Stimulated activated CD8-positive, alpha-beta memory T cell treated with anti-CD3 and anti-CD28 coated beads, Interleukin-2, amount 100 ng/mL, for 1 hour (primary cell): ENCODE measurements at places on chromosomes 6 and 20.

DNA sequence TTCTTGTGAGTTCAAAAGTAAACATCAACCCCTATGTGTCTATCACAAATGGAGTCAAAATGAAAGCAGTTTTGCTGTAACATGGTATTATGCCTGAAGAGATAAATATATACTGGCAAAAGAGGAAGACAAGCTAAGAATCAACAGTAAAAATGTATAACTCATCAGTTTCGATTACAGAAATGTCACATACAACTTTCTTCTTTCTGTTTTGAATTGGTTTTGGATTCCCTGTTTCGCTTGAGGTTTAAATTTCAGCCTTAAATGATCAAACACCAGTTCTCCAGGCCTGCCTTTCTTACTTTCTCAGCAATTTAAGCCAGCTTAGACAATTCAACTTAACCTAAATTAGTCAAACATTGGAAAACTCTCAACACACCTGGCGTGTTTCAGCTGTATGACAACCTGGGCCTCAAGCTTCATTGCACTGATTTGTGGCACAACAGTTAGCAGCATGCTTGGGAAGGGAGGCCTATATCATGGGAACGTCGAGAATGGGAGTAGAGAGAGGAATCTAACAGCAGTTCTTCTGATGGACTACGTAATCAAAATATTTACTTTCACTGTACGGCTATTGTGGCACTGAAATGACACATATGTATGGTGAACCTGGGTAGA is 51.9 kb upstream of the MARCKS start:
- no peak for DNase-seq

DNA sequence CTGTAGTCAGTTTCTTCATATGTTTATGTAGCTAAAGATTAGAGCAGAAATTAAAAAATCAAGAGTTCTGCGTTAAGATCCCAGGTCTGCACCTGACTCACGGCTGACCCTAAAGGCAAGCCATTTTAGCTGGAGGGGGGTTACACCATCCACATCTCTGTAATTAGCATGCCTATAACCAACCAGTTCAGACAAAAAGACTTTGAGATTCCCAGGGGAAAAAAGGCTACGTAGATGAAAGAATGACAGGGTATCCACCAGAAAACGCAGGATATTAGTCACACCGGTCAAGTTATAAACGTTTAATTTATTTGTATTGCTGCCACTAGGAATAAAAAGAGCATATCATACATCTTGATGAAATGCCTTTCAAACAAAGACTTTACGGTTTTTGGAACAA is 299.1 kb downstream of the FOXC1 start:
- DNase-seq = no peak

GRCh38 chr6:7050004-7050403 is 57.8 kb upstream of the RREB1 start:
- no peak for DNase-seq

GRCh38 chr20:64105846-64106434 is 1.4 kb downstream of the NPBWR2 start:
- no peak for DNase-seq

- DNase-seq = no peak
Observed at GRCh38 chr6:38673397-38674165, 29.4 kb downstream of the GLO1 start.

DNA sequence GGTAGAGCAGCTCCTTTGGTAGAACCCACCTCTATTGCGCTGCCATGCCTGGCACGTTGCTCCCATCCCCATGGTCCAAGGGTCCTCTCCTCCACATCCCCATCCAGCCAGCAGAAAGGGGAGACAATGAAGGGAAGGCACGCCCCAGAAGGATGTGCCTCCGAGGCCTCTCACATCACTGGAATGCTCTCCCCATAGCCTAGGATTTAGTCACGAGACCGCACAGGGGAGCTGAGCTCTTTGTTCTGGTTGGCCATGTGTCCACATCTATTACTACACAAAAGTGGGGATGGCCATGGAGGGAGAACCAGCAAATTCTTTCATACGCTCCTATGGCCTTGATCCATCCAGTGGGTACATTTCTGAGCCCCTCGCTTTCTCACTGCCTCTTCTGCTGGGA is 60.5 kb upstream of the SALL4 start:
- no peak for DNase-seq

GRCh38 chr6:78770765-78771164 is 96.6 kb upstream of the IRAK1BP1 start:
- DNase-seq = no peak

GRCh38 chr6:158786645-158787304 is 32.4 kb downstream of the EZR start:
- no peak for DNase-seq

GRCh38 chr6:148565930-148566663 is 180.7 kb upstream of the UST start:
- no peak for DNase-seq

DNA sequence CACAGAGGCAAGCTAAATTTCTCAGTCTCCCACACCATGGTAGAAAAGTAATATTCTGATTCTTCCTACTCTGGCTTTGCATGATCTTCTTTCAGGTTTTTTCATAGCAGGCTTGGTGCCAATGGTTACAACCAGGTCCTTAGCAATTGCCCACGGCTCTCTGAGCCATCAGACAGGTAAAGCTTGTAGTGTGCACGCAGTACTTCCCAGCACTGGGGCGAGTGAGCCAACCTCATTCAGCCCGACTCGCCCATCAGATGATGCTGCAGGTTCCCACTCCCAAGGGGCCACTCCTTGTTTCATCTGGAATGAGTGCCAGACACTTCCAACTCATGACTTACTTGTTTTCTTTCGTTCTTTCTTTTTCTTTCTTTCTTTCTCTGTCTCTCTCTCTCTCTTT is 78.3 kb downstream of the PERP start:
- no peak for DNase-seq

DNA sequence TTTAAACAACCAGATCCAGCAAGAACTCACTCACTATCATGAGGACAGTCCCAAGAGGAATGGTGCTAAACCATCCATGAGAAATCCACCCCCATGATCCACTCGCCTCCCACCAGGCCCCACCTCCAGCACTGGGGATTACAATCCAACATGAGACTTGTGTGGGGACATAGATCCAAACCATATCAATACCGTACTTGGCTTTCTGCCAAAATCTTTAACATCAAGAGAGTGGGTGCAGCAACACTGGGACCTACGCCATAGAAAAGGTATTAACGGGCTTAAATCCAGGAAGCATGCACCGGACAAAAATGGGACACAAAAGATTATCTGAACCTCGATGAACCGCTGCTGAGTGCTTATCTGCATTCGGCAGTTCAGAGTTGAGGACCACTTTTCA is 322.3 kb upstream of the ARID1B start:
- DNase-seq = no peak

GRCh38 chr6:113385020-113385431 is 472.1 kb upstream of the MARCKS start:
- no peak for DNase-seq

- DNase-seq = no peak
Observed at GRCh38 chr20:51698252-51698651, 69.9 kb downstream of the ATP9A start.

DNA sequence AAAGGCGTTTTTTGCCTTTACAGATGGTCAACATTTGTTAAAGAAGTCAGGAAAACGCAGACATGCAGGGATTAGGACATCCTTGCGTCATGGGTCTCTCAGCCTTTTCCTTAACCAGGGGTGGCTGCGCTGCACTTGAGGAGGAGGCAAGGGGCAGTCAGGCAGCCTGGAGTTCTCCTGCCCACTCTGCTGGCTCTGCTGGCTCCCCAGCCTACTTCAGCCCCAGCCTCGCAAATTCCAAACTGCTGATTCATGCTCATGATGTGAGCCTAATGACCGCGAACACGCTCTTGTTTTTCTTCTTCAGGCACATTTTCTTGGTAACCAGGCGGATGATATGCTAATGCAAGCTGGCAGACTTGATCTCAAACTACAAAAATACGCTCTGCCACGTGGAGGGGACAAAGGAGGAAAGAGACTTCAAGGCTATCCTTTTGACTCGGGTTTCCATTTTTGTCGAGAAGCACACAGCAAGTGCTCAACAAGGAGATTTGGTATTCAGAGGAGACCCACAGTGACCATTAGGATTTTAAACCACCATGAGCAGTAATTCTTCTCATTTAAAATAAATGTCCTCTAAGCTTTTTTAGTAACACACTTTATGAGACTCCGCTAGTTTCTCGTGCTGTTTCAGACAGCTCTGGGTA is 290.3 kb upstream of the STXBP5 start:
- DNase-seq = no peak

GRCh38 chr6:50853939-50854338 is 35.3 kb downstream of the TFAP2B start:
- DNase-seq = no peak

- no peak for DNase-seq
Observed at GRCh38 chr6:79467716-79468115, 69.5 kb downstream of the LCA5 start.

- no peak for DNase-seq
Observed at GRCh38 chr20:24523661-24524060, 54.2 kb downstream of the SYNDIG1 start.

- DNase-seq = no peak
Observed at GRCh38 chr6:113381959-113382358, 475.2 kb upstream of the MARCKS start.

DNA sequence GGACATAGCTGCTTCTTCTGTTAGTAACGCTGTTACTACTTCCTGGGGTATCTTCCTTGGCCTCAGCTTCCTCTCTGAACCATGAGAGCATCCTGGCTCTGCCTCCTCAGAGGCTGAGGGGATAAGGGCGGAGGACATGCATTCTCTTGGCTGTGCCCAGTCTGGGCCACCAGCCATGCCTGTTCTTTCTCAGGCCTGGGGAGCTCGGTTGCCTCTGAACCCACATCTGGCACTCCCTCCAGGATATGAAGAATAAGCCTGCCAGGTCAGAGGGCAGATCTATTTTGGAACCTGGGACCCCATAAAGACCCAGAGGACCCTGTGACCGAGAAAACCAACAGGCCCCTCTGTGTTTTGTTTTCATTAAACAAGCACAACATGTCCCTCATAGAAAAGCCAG is 6.6 kb upstream of the ANGPT4 start:
- no peak for DNase-seq

GRCh38 chr6:25715794-25716193 is 38.7 kb upstream of the SLC17A4 start:
- no peak for DNase-seq

DNA sequence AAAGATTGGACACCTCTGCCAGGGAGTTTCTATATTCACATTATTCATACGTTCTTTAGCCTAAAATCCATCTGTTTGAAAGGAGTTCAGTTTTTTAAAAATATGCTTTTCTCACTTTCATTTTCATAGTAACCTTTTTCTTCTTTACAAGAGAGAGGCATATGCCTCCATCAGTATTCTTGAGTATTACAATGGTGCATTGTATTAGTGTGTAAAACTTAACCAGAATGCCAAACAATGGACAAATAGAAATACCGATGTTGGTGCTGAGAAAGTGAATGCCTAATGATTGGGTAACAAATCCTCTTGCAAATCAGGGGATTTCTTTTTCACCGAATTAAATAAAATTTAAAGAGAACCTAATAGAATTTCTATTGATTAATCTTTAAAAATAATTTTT is 163.2 kb upstream of the LAMA2 start:
- DNase-seq = no peak

DNA sequence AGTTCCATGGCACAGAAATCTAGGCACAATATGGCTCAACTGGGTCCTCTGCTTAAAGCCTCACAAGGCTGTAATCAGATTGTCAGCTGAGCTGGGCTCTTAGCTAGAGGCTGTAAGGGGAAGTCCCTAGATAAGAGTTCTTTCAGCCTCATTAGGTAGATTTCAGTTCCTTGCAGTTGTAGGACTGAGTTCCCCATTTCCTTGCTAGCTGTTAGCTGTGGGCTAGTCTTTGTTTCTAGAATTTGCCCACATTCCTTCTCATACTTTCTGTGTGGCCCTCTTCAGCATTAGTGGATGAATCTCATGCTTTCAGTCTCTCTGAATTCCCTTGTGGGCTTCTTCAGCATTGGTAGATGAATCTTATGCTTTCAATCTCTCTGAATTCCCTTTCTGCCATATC is 71.0 kb upstream of the MRAP2 start:
- DNase-seq = no peak

- no peak for DNase-seq
Observed at GRCh38 chr20:30610751-30611150, 646.7 kb upstream of the DEFB115 start.

- DNase-seq = peak; percentile 52
Observed at GRCh38 chr6:159098636-159099106, 53.9 kb upstream of the TAGAP start.

GRCh38 chr20:15967334-15967733 is 605.9 kb downstream of the KIF16B start:
- no peak for DNase-seq

DNA sequence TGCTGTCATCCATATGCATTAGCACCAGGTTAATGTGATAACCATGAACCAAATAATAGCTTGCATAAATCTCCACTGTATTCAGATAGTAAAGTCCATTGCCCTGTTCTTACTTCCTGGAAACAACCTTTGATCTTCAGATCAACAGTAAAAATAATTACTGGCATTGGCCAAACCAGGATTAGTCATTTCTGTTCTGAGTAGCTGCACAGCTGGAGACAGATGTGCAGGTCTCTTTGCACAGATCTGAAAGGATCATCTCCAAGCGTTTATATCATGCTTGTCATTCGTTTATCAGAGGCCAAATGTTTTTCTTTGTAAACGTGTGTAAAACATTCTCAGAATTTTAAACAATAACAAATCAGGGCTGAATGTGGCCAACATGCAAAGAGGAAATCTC is 134.4 kb upstream of the HMGCLL1 start:
- DNase-seq = no peak

DNA sequence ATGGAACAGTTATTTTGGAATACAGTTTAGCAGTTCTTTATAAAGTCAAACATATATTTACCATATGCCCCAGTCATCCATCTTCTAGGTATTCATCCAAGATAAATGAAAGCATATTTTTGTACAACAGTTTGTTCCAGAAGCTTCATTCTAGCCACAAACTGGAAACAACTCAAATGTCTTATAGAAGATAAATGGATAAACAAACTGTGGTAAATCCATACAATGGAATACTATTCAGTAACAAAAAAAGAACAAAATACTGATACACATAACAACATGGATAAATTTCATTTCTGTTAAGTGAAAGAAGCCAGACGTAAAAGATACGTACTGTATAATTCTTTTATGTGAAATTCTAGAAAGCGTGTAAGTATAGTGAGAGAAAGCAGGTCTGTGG is 167.0 kb upstream of the AHI1 start:
- DNase-seq = no peak

GRCh38 chr6:52650941-52651340 is 20.0 kb upstream of the TMEM14A start:
- no peak for DNase-seq

- no peak for DNase-seq
Observed at GRCh38 chr6:151325075-151326050, 66.0 kb downstream of the ZBTB2 start.

DNA sequence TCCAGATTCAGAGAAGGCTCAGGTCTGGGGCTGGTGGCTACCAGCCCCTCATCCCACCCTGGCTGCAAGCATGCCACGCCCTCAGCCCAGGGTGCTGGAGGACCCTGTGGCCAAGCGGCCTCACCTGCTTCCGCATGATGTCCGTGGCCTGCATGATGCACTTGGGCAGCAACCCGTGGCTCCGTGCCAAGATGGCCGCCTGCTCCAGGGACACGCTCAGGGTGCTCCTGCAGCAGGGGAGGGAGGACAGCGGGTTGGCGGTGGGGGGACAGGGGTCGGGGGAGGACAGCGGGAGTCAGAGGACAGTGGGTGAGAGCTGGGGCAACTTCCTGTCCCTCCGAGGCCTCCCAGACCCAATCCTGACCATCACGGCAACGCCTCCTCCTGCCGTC is 200.1 kb downstream of the PREX1 start:
- DNase-seq = no peak

- DNase-seq = no peak
Observed at GRCh38 chr6:45049188-45049843, 278.8 kb upstream of the RUNX2 start.
